NCI-H1930 (cell line): ENCODE measurements at places on chromosomes 7 and 10.

DNA sequence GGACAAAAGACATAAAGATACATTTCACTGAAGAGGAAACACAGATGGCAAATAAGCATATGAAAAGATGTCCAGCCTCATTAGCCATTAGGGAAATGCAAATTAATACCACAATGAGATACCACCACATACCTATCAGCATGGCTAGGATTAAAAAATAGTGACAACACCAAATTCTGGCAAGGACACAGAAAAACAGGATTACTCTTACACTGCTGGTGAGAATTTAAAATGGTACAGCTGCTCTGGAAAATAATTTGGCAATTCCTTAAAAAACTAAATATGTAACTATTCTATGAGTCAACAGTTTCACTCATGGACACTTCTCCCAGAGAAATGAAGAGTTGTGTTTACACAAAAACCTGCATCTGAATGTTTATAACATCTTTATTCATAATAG, 121.1 kb downstream of the C10orf90 start:
- no peak for DNase-seq

DNA sequence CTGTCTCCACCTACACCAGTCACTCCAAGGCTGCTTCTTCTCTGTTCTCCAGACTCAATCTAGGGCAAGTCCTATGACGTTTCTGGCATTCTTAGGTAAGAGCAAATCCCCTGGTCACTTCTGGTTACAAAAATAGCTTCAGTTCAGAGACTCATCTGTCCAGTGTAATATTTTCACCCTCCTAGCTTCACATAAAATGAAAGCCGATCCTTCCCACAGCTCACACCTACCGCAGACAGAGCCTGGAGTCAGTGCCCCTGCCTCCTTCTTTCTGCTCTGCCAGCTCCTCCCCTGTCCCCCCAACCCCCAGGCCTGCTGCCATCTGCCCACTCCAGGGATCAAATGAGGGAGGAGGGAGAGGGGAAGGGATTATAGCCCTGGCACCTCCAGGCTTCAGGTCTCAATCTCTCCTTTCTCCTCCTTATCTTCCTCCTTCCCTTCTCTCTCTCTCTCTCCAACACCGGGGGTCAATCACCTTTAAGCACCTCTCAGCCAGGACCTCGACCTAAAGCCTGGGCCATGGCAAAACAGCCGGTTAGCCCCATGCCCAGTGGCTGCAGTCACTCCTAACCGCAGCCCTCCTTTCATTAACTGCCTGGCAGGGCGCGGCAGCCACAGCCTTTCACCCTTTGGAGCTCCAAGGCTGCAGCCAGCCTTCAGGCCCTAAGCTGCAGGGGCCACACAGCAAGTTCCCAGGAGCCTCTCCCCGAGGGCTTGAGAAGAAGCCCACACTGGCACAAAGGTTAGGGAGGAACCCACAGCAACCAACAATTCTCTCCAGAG, 292.6 kb upstream of the MGMT start:
- DNase-seq, result no peak

DNA sequence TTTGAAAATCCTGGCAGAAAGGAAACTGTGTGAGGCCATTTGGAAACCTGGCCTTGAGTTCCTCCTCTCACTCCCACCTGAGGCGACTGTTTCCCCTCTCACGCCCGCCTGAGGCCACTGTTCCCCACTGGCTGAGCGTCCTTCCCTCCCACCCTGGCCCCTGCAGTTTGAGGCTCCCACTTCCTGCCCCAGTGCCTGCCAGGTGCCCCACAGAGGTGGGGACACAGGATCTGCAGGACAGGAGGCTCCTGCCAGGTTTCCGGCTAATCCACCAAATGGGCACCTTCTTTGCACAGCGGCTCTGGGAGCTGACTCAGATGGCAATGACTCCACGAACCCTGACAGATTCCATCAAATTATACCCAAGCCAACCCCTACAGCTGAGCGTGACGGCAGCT, 24.3 kb upstream of the LARP4B start:
- no peak for DNase-seq

GRCh38 chr10:21756707-21757106, 222.7 kb downstream of the MLLT10 start:
- no peak for DNase-seq

GRCh38 chr7:100674411-100675104, 1.0 kb downstream of the GNB2 start:
- no peak for DNase-seq

DNA sequence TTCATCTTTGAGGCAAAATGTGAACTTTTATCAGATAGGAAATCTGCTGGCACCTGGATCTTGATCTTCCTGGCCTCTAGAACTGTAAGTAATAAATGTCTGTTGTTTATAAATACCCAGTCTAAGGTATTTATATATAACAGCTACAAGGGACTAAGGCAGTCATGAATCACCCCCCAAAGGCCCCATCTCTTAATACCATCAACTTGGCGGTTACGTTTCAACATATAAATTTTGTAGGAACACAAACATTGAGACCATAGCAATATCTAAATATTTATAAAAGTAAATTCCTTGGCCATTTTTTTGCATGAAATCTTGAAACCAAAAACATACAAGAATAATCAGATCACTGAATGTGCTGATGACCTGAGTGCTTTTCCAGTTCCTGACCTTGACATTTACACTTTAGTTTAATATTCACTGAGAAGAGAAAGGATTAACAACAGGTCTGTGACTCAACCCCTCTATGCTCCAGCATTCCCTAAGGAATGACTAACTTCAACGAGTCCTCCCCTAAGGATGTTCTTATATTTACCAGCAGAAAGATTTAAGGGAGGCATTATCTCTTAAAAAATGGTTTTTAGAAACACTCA, 1438.5 kb upstream of the CELF2 start:
- DNase-seq, result no peak
